ENCODE measurements at places on chromosomes 5 and 9. TPM values are rescaled to one million over a fixed set of nuclear protein-coding genes. Genes with fewer than 3 reads are reported as not detected.

- DNase-seq, result no peak
These were observed 30.2 kb upstream of the TNIP1 start for GRCh38 chr5:151110992-151111391.

GRCh38 chr5:9034649-9035048 is 511.2 kb downstream of the SEMA5A start:
- no peak for DNase-seq

DNA sequence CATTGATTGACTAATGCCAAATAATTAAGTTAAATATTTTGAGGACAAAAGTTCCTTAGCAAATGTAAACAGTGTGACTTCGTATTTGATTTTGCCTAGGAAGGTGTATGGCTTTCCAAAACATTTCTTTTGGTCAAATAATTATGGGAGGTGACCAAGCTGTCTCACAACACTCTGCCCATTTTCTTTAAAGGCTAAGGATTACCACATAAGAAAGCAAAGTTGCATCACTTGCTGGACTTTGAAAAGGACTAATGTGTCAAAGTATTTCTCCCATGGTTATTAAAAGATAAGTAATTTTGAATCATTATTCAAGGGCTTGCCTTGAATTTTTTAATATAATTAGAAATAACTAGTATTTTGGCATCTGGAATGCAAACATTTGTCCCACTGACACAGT is 74.7 kb downstream of the HAPLN1 start:
- no peak for DNase-seq

- no peak for DNase-seq
These were observed 294.0 kb downstream of the YTHDC2 start for GRCh38 chr5:113807427-113807991.

DNA sequence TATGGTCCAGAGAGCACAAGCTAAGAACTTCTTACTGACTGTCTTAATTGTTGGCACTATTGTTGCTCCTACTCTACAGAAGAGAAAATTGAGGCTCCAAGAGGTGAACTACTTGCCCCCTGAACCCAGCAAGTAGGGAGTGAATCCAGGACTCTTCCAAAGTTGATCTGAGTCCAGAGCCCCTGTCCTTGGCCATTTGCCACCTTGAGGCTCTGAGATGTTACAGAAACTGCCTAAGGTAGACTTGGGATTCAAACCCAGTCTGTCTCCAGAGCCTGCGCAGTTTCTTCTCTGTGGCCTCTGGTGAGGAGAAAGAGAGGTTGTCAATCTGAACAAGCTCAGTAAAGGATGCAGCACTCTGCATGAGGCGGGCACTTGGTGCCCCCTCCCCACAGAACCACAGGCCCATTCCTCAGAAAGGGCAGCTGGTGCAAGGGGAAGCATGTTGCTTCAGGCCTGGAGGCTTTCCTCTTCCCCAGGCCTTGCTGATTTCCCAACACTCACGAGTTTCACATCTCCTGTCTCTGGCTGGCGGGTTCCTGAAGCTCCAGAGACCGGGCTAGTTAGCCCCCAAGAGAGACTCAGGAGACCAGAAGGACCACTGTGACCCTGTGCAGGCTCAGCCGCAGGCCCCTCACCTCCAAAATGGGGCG is 2.9 kb upstream of the LCP2 start:
- no peak for DNase-seq

DNA sequence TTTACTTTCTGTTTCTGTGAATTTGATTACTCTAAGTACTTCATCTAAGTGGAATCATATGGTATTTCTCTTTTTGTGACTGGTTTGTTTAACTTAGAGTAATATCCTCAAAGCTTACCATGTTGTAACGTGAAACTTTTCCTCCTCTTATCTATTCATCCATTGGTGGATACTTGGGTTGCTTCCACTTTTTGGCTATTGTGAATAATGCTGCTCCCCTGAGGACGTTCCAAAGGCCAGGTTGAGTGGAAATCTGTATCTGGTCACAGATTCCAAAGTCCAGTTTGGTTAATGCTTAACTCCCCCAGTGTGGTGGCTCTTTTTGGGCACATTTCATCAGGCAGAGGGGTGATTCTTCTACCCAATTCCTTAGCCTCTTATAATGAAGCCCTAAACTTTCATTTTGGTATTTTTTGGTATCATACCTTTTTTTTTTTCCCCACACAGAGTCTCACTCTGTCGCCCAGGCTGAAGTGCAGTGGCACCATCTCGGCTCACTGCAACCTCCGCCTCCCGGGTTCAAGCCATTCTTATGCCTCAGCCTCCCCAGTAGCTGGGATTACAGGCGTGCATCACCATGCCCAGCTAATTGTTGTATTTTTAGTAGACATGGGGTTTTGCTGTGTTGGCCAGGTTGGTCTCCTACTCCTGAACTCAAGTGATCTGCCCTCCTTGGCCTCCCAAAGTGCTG is 65.4 kb downstream of the CMYA5 start:
- DNase-seq, result no peak

DNA sequence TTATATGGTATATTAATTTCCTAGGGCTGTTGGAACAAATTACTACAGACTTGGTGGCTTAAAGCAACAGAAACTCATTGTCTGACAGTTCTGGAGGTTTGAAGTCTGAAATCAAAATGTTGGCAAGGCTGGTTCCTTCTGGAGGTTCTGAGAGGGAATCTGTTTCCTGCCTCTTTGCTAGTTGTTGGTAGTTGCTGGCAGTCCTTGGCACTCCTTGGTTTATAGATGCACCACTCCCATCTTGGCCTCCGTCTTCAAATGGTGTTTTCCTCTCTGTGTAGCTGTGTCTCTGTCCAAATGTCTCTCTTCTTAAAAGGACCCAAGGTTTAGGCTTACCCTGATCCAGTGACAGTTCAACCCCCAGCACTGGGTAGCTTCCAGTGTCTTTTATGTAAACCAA is 17.5 kb downstream of the MELK start:
- DNase-seq, result no peak

DNA sequence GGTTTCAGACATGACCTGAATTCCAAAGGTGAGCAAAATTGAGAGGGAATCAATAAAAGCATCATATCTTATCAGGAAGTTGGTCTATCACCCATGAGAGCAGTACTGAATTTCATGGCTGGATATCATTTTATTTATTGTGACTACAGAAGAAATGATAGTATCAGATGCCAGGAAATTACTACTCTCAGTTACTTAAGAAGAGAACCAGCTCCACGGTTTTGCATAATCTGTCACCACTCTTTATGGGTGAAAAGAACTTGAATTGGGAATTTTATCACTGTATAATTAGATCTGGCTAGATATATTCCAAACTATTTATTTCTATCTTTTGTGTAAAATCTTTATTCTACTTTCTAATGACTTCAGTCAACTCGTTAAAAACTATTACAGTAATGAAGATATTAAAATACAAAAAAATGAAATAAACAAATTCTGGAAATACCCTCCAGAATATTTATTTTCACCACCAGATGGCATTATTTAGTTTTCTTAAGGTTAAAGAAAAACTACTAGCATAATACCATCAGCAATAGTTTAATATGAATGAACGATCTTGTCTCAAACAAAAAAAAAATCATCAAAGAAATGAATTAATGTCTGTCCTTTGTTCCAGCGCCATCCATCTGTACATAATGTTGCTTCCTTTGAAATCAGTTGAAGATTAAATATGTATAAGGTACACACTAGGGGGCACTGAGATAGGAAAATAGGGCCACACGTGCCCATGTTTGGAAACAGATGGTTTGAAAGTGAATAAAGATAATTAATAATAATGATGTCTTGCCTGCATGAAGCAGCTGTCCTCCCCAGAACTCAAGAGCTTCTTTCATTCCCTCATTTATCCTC is 84.7 kb upstream of the SLCO6A1 start:
- DNase-seq, result no peak

DNA sequence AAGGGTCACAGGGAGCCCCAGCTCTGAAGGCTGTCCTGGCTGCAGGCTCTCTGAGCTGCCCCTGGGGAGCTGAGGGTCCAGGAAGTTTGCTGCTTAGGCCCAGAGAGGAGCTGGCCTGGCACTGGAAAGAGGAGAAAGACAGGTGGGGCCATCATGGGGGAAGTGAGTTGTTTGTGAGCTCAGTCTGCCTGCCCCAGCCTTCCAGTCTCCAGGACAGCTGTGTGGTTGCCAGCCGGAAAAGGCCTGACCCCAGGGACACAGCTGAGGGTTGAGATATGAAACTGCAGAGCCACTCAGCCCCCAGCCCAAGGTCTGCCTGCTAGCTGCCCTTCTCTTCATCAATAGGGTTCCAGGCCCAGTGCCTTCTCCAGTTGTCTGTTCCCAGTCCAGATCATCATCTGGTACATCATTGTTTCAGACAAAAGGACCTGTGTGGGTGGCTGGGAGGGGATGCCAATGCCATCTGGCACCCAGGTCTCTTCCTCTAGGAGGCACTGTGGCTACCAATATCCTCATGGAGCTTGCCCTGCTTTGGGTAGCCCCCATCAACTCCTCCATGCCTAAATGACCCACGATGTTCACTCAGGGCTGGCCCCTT is 4.3 kb upstream of the DDX41 start:
- no peak for DNase-seq

DNA sequence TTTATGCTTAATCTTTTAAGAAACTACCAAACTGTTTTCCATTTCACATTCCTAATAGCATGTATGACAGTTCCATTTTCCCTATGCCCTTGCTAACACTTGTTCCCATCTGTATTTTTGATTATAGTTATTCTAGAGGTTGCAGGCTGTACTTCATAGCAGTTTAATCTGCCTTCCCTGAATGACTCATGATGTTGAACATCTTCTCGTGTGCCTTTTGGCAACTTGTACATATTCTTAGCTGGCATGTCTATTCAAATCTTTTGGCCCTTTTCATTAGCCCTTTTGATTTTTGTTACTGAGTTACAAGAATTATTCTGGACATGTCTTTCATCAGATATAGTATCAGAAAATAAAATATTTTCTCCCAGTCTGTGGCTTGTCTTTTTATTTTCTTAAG is 320.3 kb downstream of the DIRAS2 start:
- DNase-seq, result no peak

DNA sequence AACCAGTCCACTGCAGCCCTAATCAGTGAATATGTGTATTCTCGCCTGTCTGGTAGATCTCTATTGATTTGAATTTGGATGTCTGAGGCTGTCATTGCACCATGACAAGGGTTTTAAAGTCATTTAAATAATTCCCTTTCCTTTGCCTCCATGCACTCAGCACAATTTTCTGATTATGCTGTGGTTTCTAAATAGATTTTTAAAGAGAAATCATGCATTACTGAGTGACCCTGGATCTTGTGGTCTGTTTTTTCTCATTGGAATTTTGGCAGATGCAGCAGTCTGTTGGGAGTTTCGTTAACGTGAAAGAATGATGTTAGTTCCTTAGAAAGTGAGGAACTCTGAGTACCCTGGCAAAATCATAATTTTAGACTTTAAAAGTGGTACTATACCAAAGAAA is 396.0 kb downstream of the LRRC70 start:
- no peak for DNase-seq

- DNase-seq, result no peak
These were observed 129.7 kb upstream of the TMEM161B start for GRCh38 chr5:88398316-88398715.

Gene KCNN2
- total RNA-seq, result not detected

Gene ADRA1B
- not detected for total RNA-seq

Gene FOXI1
- not detected for total RNA-seq

Gene PIK3R1
- total RNA-seq, result 35.3 TPM

Gene TTC16
- 0.61 TPM for total RNA-seq

Gene SLC6A18
- total RNA-seq, result not detected

Gene ADCY2
- total RNA-seq, result not detected

Gene PCDHA9
- not detected for total RNA-seq

Gene TLX3
- not detected for total RNA-seq
